ELR (cell line): ENCODE measurements at places on chromosomes 3 and 15.

DNA sequence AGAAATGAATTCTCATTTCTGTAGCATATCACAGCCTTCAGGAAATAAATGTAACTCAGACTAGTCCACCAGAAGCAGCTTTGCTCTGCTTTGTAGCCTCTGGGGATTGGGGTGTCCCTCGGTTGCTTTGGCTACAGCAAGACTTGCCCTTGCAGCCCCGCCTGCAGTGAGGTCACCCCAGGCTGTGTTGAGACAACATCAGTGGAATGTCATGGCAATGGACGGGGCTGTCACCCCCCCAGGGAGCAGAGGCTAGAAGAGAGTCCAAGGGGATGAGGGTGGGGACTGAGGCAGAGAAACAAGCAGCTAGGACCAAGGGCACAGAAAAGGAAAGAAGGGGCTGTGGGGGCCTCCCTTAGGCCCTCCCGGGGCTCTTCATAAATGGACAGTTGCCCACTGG, 854 bp downstream of the CLEC3B start:
- DNase-seq = peak; percentile 52

DNA sequence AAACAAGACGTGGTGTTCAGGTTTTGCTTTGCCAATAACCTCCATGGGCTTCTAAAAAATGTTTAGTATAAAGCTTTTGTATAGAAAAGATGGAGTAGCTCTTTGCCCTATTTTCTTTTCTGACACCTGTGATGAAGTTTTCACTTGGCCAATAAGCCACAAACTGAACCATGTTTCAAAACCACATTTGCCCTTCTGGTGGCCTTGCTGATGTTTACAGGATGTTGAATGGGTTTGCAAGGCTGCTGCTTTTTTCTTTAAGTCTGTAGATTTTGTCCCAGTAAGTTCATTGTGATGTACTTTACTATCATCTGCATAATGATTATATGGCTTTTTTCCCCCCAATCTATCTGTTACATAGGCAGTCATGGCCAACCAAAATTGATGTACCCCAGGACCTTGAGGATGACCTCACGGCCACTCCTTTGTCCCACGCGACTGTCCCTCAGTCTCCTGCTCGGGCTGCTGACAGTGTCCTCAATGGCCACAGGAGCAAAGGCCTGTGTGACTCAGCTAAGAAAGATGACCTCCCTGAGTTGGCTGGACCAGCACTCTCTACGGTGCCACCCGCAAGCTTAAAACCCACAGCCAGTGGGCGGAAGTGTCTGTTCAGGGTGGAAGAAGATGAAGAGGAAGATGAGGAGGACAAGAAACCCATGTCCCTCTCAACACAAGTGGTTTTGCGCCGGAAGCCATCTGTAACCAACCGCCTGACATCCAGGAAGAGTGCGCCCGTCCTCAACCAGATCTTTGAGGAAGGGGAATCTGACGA, 60.8 kb downstream of the SNRK start:
- DNase-seq = no peak

DNA sequence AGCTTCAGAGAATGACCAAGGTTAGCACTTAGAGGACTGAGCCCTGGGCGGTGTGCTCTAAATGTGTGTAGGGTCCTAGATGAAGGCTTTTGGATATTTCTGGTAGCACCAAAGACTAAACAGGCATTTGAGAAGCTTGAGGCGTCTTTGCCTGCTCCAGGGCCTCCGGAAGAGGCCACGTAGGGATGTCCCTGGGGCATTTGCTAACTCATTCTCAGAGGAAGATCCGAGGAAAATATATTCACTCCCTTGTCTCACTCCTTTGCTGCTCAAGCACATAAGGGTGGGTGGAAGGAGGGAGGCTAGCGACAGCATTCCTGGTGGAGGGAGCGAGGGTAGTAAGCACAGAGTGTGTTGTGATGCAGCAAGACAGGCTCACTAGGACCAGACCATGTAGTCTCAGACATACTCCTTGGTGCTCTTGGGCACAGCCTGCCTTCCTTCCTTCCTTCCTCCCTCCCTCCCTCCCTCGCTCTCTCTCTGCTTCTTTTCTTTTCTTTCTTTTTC, 38.5 kb upstream of the XCR1 start:
- DNase-seq = peak; percentile 13

- DNase-seq = no peak
Measured at GRCh38 chr15:89648106-89649012, 6.9 kb downstream of the KIF7 start.

DNA sequence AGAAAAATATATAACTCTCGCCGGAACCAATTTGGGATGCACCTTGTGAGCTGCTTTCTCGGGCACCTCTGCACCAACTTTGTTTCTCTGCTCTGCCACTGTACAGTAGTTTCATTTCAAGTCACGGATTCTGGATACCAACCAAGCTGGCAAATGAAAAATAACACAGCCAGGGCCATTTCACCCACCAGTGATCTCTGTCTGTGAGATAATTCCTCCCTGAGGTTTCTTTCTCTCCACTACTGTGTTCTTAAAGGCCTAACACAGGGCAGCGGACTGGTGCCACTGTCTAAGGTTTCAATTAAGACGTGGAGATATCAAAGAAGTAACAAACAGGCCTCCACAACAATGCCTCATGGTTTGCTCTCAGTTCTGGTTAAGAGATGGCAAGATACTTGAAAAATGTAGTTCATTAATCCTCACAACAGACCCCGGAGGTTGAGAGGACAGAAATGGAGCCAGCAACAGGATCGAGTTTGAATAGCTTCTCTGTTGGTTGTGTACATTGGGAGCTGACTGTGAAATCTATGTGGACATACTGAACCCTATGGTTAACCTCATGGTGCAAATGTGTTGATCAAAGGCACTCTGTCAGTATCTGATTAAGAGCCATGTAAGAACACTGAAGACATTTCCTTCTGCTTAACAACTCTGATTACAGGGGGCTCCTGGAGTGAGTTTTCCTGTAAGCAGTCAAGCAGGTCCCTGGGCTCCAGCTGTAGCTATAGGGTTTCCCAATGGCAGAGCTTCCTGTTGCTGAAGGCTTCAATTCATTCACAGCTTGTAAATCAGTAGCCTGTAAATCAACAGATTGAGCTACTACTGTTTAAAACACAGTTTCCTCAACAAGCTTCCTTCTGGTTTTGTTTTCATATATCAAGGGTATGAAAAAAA, 470.5 kb downstream of the EPHA3 start:
- DNase-seq = no peak

DNA sequence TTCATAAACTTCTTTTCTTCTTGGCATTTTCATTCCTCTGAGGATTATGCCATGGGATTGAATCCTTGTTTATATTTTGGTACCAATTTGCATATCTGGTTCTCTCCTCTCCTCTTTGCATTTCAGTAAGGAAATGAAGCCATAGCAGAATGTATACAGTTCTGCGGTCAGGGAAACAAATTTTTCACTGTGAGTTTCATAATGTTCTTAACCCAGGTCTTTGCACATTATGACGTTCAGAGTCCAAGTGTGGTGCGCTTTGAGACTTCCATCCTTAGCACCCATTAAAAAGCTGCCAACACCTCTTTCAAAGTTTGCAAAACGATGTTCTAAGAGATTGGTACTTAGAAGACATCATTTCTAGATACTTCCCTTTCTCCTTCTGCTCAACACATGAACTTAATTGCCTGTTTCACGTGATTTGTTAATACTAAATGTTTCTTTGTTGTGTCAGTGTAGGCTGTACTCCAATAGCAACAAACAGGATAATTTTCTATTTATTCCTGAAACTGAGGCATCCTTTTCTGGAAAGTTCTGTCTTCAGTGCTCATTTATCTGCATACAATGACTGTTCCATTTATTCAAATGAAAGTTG, 953.1 kb upstream of the NR2F2 start:
- no peak for DNase-seq

GRCh38 chr3:18075799-18076198, 333.4 kb upstream of the TBC1D5 start:
- no peak for DNase-seq

DNA sequence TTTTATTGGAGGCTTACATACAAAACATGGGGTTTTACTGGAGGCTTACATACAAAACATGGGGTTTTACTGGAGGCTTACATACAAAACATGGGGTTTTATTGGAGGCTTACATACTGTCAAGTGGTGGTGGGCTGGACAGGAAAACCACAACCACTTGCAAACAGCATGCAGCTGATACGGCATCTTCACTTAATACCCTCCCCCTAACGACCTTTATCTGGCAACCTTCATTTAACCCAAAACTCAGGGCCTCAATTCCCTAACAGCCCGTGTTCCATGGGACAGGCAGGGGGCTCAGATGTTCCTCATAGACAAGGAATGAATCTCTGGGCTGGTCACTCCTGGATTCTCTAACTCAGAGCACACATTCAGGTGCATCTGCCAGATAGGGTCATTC, 137.1 kb downstream of the CD47 start:
- no peak for DNase-seq

DNA sequence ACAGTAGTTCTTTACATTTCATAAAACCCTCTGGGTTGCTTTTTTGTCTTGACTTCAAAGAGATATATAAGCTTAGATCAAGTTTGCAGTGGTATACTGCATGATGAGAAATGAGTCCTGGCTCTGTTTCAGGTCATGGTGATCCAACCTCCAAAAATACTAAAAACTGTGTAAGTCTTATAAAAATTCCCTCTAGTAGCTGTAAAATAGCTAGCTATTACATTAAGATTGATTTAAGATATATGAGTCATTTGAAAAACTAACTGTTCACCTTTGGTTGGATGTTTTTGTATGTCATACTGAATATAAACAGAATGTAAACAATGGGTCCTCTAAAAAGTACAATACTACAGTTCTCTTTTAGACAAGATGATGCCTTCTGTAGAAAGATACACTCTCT, 879.2 kb downstream of the ROBO1 start:
- DNase-seq = peak; percentile 46

DNA sequence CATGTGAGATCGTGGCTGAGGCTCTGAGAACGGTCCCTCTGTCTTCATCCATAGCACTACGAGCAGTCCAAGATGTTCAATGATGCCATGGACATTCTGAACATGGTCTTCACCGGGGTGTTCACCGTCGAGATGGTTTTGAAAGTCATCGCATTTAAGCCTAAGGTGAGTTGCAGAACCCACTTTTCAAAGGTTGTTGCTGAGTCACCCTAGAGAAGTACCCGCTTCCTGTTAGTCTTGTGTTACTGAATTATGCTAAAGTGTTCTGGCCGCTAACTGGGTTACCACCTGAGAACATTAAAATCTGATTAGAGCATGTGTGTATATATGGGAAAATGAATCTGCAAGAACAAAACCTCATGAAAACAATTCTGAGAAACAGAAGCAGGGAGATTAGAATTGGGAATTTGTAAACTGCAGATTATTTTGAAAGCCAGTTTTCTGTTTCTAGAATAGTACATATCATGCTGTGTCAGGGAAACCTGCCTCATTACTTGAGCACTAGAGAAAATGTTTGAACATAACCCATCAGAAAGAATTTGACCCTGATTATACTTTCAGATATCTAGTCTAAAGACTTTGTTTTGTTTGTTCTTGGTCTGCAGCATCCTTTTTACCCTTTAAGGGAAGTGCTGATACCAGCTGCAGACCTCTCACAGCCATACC, 92.6 kb downstream of the CHDH start:
- DNase-seq = no peak

GRCh38 chr3:47890126-47890827, 87.3 kb downstream of the DHX30 start:
- no peak for DNase-seq

GRCh38 chr3:131928593-131928992, 106.2 kb downstream of the CPNE4 start:
- DNase-seq = no peak
